ENCODE measurements at places on chromosomes 4 and X. TPM values are rescaled to one million over a fixed set of nuclear protein-coding genes. Genes with fewer than 3 reads are reported as not detected.

Gene DMRTC1
- not detected for total RNA-seq

Gene CSAG3
- total RNA-seq: not detected

Gene STARD8
- total RNA-seq: 1.9 TPM

Gene TSPAN5
- 15.5 TPM for total RNA-seq

Gene TRO
- total RNA-seq: 0.69 TPM

Gene ETDA
- total RNA-seq: not detected

Gene LGI2
- 0.11 TPM for total RNA-seq

Gene MAGEA11
- total RNA-seq: not detected

Gene ZNF157
- total RNA-seq: not detected

Gene GC
- total RNA-seq: not detected

Gene IL1RAPL2
- not detected for total RNA-seq

Gene ADGRG2
- total RNA-seq: 7.1 TPM

Gene SHROOM3
- 7.9 TPM for total RNA-seq

Gene KLF8
- total RNA-seq: not detected

Gene ZNF674
- 3.9 TPM for total RNA-seq

Gene FGB
- total RNA-seq: 11.4 TPM

Gene ADAM29
- total RNA-seq: not detected

Gene ADH1C
- total RNA-seq: not detected

Gene UBE2K
- 75.0 TPM for total RNA-seq

Gene PAGE1
- not detected for total RNA-seq

Gene MAPK10
- total RNA-seq: 0.22 TPM

Gene OPRPN
- not detected for total RNA-seq

Gene CNKSR2
- total RNA-seq: 2.7 TPM

Gene ZDHHC9
- 39.7 TPM for total RNA-seq

Gene L1CAM
- 22.5 TPM for total RNA-seq

Gene MSX1
- total RNA-seq: 11.8 TPM

Gene DNAAF6
- total RNA-seq: not detected

Gene MAGEB17
- not detected for total RNA-seq

Gene PDGFC
- 2.6 TPM for total RNA-seq

Gene XAGE1B
- total RNA-seq: 211 TPM

Gene JAKMIP1
- not detected for total RNA-seq

Gene ABLIM2
- 1.7 TPM for total RNA-seq

Gene SSX2
- total RNA-seq: not detected

Gene SERTM2
- not detected for total RNA-seq

Gene RNF150
- 0.39 TPM for total RNA-seq

Gene IQSEC2
- total RNA-seq: 44.7 TPM

Gene HTR2C
- total RNA-seq: not detected

Gene AASDH
- 3.1 TPM for total RNA-seq

Gene C4orf50
- total RNA-seq: not detected

Gene CFP
- total RNA-seq: 0.37 TPM

Gene SLC26A1
- total RNA-seq: 0.16 TPM

Gene NAP1L3
- total RNA-seq: 0.27 TPM

Gene SOX3
- total RNA-seq: not detected

Gene SLAIN2
- total RNA-seq: 16.6 TPM
